CD4-positive, alpha-beta T cell treated with Interleukin-17A for 1 hour (primary cell): ENCODE measurements at places on chromosomes 11 and 22.
A peak's percentile ranks its signal among the peaks of the same experiment; 100 is the strongest.

DNA sequence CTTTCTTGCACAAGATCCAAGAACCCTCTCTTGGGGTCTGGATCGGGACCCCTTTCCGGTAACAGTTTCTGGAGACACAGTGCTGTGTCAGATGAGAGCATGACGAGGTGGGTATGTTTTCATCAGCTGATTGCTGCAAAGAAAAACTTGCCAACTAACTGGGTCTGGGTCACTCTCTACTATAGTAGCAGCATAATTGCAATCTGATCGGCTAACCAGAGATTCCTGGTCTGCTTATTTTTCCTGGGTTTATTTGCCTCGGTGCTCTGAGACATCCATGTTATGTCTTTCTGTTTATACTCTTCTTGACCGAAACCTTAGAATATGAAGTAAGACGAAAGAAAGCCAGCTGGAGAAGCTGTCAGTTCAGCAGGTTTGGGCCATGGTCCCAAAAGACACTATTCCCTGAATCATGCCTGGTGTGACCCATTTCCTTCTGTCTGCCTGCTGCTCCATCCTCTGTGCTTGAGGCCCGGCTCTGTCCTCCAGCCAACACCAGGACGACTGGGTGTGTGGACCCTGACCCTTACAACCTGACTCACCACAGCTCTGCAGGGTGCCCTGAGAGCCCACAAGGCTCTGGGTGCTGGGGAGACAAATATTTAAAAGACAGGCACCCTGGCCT, 24.1 kb upstream of the CLMP start:
- no peak for DNase-seq

DNA sequence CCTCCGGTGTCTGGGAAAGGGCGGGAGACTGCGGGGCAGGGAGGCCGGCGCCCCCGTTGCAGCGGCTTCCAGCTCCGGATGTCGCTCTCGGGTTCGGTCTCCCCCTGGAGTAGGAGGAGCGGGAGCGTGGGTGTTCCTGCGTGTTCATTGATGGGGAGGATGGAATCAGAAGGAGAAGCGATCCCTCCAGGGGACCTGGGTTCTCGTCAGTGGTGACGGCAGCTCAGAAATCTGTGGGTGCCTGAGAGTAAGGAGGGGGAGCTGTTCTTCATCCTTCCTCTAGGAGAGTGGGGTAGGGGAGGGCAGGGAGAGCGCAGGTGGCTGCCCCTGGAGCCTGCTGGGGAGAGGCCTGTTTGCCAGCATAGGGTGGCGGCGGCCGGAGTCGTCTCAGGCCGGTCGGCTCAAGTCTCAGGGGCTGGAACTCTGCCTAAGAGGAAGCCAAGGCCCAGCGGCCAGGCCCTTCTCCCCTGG, 1.1 kb downstream of the UBASH3B start:
- peak; percentile 44 for DNase-seq

DNA sequence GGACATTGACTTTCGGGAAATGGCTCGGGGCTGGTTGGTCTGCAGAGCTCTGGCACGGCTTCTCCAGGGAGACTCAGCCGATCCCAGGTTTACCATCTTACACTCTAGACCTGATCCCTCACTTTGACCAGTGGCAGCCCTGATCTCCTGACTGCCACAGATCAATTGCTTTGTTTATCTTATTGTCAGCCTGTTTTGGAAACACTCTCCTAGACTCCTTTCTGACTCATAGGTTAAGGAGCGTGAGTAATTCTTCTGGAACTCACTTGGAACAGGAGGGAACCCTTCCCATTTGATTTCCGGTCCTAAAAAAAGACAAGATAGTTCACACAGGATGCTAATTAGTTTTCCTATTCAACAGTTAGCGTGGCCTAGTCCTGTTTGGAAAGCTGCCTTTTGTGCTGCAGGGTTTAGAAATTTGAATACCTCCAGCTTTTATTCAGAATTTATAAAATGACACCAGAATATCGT, 16.0 kb upstream of the BMAL1 start:
- no peak for DNase-seq

DNA sequence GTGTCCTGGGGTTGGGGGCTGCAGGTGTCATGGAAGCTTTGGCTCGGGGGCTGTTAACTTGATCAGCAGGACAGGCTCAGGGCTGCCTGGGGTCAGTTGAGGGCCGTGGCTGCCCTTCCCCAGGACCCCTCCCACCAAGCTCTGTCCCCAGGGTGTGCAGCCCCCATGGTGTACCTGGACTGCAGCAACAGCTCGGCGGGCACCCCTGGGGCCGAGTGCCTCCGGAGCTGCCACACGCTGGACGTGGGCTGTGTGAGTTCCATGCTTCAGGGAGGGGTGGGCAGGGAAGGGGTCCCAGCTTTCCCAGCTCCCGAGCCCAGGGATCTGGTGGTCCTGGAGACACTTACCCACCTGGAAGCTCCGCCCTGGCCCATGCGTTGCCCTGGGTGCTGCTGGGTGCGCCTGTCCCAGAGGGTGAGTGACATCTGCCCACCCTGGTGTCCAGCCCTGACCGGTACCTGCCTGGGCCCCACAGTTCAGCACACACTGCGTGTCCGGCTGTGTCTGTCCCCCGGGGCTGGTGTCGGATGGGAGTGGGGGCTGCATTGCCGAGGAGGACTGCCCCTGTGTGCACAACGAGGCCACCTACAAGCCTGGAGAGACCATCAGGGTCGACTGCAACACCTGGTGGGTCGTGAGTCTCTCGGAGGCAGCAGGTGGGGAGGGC, 11.3 kb downstream of the MUC5B start:
- DNase-seq, result no peak

DNA sequence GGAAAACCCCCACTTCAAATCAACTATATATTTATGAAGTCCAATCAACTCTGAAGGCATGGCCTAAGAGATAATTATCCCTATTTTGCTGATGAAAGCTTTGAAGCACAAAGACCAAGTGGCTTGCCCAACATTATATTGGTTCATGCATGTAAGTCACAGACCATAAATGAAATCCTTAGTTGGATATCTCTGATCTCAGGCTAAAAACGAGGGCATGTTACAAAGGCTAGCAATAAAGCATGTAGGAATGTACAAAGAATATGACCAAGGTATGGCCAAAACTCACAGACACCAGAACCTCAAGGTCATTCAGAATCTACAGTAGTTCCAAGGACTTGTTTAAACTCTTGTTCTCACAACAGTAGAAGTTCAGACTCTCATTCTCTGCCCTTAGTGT, 100.2 kb upstream of the SESN3 start:
- no peak for DNase-seq

GRCh38 chr11:18457450-18457849, 1.8 kb downstream of the LDHAL6A start:
- no peak for DNase-seq

GRCh38 chr11:32426819-32427615, 8.3 kb downstream of the WT1 start:
- DNase-seq, result peak; percentile 20

DNA sequence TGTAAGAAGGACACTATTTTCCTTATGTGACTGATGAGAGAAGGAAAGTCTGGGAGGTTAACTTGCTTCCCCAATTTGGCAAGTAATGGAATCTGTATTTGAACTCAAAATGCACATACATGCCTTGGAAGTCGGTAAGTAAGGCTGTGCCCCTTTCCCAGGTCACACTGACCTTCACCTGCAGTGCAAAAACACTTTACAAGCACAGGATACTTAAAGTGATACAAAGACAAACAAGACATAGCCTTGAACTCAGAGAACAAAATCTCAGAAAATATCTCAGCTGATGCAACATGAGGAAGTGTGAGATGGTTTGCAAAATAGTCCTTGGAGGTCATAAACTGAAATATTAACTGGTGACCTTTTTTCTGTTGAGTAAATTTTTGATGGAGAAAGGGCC, 251.1 kb downstream of the RAB38 start:
- no peak for DNase-seq

- DNase-seq, result no peak
Measured at GRCh38 chr11:115391598-115391997, 112.6 kb downstream of the CADM1 start.

DNA sequence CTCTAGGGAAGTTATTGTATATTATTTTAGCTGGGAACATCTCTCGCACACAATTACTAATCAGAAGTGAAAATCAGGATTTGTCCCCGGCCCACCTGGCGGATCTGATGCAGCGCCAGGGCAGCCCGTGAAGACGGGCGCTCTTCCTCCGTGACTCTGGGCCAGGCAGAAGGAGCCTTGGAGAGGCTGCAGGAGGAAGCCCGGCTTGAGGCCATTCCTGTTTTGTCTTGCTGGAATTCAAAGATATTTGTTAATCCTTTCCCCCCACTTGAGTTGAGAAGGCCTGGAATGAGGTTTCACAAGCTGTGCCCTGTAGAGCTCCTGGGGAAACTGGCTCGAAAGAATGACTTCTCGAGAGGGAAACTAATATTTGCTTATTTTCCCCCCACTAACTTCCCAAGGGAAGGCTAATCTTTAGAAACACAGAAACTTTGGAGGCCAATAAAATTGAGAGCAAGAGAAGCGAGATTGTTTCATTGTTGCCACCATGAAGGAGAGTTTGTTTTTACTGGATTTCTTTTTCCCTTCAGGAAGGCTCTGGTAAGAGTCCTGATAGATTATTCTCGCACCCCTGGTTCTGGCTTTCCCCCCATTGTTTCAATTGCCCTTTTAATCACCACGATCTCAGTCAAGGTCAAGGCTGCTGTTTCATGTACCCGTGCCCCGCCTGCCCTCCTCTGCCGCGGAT, 92.8 kb upstream of the SEPTIN5 start:
- DNase-seq, result no peak
